ENCODE measurements at places on chromosomes 5 and 9.

- no peak for DNase-seq
These were observed 2.1 kb downstream of the PAPPA start for GRCh38 chr9:116155698-116156039.

DNA sequence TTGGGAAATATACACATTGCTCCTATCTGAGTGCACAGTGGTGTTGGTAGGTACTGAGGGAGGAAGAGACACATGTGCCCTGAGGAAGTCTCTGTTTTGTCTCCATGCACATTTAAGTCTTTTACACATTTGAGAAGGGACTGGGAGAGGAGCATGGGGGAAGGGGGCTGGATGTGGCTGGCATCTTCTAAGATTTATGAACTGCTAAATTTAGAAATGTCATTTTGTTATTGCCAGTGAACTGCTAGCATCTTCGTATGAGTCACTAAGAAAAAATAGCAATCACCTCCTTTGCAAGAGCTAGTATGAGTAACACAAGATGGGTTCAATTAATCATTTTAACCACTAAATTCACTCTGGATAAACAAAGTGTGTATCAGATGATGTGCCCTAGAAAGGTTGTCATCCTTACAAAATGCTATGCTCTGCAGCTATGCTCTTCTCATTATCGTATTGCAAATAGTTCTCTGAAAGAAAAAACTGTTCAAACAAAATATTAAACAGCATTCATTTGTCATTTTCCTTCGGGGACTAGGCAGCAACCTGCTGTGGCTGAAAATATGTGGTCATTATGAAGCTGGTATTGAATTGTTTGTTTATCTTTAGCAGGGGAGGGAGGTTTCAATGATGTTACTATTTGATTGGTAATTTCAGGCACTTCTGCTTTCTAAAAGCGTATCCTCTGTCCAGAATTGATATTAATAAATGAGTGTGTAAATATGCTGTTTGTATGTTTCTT is 236.5 kb downstream of the DMRTA1 start:
- DNase-seq, result no peak

DNA sequence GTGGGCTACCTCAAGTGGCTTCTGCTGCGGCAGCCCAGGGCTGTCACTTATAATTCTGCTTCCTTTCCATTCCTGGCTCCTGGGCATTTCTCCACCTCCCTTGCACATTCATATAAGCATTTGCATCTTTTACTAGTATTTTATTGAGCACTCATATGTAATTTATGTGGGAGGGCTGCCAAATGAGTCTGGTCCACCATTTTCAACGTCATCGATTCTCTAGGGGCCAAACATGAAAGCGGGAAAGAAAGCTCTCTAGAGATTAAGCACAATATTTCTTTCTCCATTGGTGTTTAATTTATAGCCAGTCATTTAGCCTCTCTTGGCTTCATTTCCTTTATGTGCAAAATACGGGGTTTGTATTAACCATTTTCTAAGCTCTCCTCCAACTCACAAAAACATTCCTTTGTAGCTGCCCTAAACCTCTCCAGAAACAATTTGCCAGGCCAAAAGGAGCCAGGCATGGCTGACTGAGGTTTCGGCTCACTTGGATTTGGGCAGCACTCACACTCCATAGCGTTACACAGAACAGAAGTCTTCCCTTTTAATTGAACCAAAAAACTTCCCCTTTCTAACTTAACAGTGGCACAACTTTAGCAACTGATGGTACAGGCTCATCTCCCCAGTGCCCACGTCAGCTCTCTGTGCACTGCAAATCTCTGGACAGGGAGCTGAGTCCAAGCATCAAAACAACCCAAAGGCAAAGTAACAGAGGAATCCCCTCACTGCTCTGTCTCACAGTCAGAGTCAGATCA is 183.5 kb downstream of the ROR2 start:
- DNase-seq, result no peak

GRCh38 chr5:92641031-92641962 is 939.7 kb downstream of the NR2F1-AS1 start:
- no peak for DNase-seq

- DNase-seq, result no peak
These were observed 314.7 kb downstream of the PRR16 start for GRCh38 chr5:120778491-120779484.

All from coronary artery (tissue), 2 donors.